Stomach (tissue), 19 donors: ENCODE measurements at places on chromosomes 2 and 18. TPM values are rescaled to one million over a fixed set of nuclear protein-coding genes. Genes with fewer than 3 reads are reported as not detected.

Gene GREB1
- total RNA-seq: 13.9 TPM

GRCh38 chr2:102925003-102925402, 163.2 kb downstream of the TMEM182 start:
- DNase-seq: no peak

Gene SERPINB12
- total RNA-seq: not detected

DNA sequence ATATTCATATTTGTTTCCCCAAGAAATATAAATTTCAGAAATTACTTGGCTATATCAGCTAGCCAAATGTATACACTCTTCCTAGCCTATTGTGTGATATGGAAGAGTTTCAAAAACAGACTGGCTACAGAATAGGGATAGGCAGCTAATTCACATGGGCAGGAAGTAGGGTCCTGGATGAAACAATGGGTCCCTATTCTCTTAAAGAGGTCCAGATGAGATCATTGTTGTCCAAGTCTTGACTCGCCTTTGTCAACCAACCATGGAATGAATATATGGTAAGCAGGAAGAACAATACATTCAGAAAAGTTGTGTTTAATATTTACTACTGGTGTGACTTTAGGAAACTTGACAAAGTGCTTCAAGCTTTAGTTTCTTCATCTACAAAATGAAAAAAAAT, 319.9 kb downstream of the NBAS start:
- no peak for DNase-seq

GRCh38 chr18:77140439-77141109, 8.0 kb upstream of the MBP start:
- no peak for DNase-seq

Gene UCN
- not detected for total RNA-seq

- peak; percentile 89 for DNase-seq
These were observed 2.9 kb downstream of the LRATD1 start for GRCh38 chr2:14635391-14635871.

Gene COL4A3
- 2.9 TPM for total RNA-seq
